Stimulated activated CD8-positive, alpha-beta memory T cell treated with anti-CD3 and anti-CD28 coated beads, Interleukin-4, amount 100 ng/mL, for 1 hour (primary cell): ENCODE measurements at places on chromosomes 5 and 9.

- no peak for DNase-seq
These were observed 500.2 kb downstream of the SPOCK1 start for GRCh38 chr5:136998854-136999357.

GRCh38 chr9:116686693-116687073, 422 bp upstream of the TRIM32 start:
- DNase-seq = no peak

DNA sequence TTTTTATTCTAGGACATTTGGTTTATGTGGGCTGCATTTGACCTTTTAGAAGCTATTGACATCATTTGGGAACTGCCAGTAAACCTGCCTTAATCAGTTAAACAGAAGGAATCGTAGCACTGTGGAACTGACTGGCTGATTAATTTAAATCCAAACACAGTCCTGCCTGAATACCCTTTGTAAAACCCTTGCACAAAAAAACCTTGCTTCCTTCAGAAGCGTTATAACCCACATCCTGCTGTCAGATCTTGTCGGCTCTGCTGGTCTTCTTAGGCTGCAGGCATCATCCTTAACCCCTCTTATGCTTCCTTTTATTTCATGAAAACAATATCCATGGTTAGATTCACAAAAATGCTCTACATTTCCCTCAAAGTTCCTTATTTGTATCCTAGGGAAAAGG, 46.3 kb downstream of the PAM start:
- no peak for DNase-seq

GRCh38 chr9:128099231-128099931, 28.1 kb downstream of the PTGES2 start:
- DNase-seq = no peak

DNA sequence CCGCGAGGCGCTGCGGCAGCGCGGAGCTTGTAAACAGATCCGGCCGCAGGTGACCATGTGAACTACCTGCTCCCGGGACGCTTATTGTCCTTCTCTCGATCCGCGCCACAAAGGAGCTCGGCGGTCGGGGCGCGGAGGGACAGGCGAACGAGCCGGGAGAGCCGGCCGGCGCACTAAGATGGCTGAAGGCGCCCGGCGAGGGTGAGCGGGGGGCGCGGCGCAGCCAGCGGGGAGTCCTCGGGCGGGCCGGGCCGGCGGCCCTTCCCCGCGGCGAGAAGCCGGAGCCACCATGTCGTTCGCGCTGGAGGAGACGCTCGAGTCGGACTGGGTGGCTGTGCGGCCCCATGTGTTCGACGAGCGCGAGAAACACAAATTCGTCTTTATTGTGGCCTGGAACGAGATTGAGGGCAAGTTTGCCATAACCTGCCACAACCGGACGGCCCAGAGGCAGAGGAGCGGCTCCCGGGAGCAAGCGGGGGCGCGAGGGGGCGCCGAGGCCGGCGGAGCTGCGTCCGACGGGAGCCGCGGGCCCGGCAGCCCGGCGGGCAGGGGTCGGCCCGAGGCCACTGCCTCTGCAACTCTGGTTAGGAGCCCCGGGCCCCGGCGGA, 535 bp downstream of the JMY start:
- DNase-seq = no peak

- DNase-seq = no peak
These were observed 11.5 kb downstream of the NFIB start for GRCh38 chr9:14302405-14302804.

- DNase-seq = no peak
These were observed 5.8 kb upstream of the CARD19 start for GRCh38 chr9:93090091-93090655.
